ENCODE measurements at places on chromosomes 6 and 20. TPM values are rescaled to one million over a fixed set of nuclear protein-coding genes. Genes with fewer than 3 reads are reported as not detected.

- no peak overlapping the region for H3K27ac ChIP-seq
- H3K27me3 ChIP-seq: peaks cover 2% of the 10 kb centered on the region
- DNase-seq: peak; percentile 48
- H3K4me1 ChIP-seq: peaks cover 12% of the 10 kb centered on the region
These were observed 5.8 kb upstream of the KIAA0408 start for GRCh38 chr6:127464881-127465459.

GRCh38 chr20:13212750-13213149, 8.3 kb upstream of the ISM1 start:
- peaks cover 44% of the 10 kb centered on the region for H3K27me3 ChIP-seq
- no peak overlapping the region for H3K27ac ChIP-seq
- DNase-seq: no peak

NECAB3 gene
- 36.3 TPM for total RNA-seq

- no peak for DNase-seq
- no peaks in the 10 kb centered on the region for H3K27me3 ChIP-seq
- H3K36me3 ChIP-seq: peaks cover 1% of the 10 kb centered on the region
These were observed 1.2 kb upstream of the UFL1 start for GRCh38 chr6:96520171-96521115.

PPP1R3G gene
- total RNA-seq: 0.11 TPM

DNA sequence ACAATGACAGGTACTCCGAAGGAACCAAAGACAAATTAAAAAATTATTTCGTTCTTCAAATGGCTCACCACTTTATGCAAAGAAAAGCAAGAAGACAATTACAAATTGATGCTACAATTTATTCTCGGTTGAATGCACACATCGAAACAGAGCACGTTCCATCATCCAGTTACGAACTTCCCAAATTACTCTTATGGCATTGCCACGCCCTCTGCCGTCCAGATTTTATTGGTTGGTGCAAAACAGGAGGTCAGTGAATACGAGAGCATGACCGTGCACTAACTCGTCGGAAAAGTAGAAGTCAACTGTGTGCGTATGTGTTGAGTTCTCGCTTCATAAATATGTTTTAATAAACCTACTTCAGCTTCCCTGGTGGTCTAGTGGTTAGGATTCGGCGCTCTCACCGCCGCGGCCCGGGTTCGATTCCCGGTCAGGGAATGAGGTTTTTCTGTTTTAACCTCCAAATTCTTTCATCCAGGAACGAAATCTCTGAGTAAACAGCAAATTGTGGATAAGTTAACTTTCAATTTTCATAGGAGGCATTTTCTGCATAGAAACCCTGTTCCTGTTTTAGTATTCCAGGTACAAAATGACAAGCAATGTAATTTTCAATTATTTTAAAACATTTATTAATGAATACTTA, 23.2 kb downstream of the ZNF311 start:
- peaks cover 49% of the 10 kb centered on the region for H3K27me3 ChIP-seq
- peak overlapping the region; percentile 91 for H3K4me3 ChIP-seq
- peaks cover 3% of the 10 kb centered on the region for H3K36me3 ChIP-seq
- DNase-seq: peak; percentile 78

All from activated naive CD8-positive, alpha-beta T cell treated with anti-CD3 and anti-CD28 coated beads, Interleukin-2, amount 10 ng/mL, durations not matched to agents 7 days and 5 days (primary cell).